ENCODE measurements at places on chromosomes 2 and 18.

DNA sequence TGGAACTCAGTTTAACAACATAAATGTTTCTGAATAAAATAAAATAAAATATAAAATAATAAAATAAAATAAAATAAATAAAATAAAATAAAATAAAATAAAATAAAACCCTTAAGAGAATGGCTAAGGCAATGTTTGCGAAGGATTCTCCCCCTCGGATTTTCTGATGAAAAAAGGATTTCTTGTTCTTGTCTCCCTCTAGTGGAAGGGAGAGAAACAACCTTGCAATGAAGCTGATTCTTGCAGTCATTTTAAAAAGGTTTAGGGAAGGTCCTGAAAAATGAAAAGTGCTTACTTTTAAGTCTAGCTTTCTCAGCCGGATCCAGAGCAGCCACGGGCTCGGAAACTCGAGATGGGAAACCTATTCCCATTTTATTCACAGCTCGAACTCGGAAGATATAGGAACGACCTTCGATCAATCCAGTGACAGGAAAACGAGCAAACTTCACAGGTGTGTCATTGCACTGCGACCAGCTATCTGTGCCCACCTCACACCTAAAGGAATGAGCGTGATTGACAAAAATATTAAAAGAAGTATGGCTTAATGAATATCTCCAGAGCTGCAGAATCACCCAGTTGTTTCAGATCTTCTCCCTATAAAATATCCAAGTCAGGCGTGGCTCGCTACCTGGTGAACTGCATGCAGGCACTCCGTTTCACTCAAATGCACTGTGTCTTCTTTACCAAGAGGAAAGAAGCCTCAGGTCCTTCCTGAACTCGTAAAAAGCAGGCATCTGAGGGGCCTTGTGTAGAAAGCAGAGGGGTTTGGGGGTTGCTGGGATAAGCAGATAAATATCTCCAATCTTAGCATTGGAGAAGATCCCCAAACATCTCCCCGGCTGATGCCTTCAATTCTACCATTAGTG, 68.1 kb downstream of the MYOM1 start:
- DNase-seq = peak; percentile 55

GRCh38 chr2:228239207-228239906, 57.9 kb upstream of the SPHKAP start:
- DNase-seq = no peak

GRCh38 chr2:38279201-38279600, 97.9 kb downstream of the ATL2 start:
- DNase-seq = no peak

GRCh38 chr18:8003878-8004675, 437.0 kb downstream of the PTPRM start:
- no peak for DNase-seq
